SIG-M5 (cell line): ENCODE measurements at places on chromosomes 5 and 9.

DNA sequence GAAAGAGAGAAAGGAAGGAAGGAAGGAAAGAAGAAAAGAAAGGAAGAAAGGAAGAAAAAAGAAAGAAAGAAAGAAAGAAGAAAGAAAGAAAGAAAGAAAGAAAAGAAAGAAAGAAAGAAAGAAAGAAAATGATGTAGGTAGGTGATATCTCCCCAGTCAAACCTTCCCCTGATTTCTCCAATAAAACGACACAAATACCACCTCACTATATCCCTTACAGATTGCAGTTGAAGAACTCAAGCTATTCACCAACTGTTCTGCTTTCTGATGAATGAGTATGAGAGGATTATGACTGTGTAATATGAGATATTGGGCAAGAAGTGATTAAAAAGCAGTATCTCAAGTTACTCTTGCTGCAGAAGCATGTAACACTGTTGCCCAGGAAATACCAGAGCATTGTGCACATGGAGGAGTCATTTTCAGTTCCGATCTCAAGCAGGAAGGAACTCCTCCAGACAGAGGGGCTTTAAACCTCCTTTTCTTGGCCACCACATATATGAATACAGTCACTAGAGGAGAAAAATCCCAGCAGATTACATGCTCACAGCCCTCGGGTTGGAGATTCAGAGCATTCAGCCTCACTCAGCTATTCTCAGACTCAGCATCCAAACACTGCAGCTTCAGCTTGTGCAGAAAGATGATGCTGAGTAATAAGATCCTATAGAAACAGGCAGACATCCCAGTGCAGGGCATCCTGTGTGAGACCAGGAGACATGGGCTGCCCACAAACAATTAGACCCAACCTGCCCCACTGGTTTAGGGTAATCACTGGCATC, 61.4 kb downstream of the UGCG start:
- peak; percentile 43 for DNase-seq

- DNase-seq = no peak
Measured at GRCh38 chr9:2741441-2742158, 24.3 kb downstream of the KCNV2 start.

DNA sequence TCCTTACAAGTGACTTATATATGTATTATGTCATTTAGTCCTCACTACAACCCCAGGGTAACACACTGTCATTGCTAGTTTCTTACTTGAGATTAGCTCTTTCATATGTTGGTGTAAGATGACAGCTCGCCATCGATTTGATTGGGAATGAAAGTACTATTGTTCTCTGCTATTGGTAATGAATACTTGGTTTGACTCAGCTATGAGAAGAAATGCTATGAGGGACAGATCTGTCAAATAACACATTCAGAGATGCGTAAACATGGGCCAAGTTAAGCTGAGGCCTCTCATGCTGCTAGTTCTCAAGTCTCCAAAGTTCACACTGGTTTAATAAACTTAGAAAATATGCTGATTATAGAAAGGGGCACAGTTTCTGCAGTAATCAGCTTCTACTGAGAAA, 142.7 kb downstream of the SGCD start:
- no peak for DNase-seq

GRCh38 chr5:150960791-150961396, 56.1 kb upstream of the ZNF300 start:
- DNase-seq = no peak

DNA sequence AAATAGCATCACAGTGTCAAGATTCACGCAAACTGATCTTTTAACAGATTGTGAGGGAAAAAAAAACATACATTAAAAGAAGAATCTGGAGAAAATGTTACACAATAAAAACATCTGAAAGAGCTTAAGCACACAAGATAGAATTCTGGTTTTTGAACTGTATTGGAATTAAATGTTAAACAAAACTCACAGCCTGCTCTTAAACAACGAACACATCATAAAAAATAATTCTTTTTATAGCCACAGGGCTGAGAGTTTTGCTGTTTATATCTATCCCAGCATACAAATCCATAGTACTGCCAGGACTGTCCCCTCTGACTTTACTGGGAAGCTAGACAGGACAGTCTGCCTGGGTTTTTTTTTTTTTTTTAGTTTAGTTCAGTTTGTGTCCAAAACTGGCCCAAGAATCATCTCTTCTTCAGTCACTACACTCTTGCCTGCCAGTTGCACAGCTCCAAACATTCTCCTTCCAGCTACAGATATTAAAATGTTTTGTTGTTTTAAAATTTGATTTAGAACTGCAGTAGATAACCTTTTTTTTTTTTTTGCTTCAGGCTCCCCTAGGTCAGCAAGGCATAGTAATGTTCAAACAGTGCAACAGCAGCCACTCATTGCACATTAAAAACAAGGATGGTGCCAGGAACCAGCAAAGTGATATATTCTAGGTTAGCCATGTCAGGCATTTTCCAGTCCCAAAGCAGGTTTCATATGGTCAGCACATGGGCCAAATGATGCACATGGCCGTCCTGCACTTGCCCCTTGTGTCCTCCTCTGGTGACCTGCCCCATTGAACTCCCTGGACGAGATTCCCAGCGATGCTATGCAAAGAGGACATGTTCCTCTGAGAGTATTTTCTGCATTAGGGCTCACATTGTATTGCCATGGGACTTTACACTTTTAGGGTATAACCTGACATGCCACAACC, 173.6 kb downstream of the ARL15 start:
- DNase-seq = no peak
